Activated naive CD4-positive, alpha-beta T cell (primary cell): ENCODE measurements at places on chromosomes 2 and 18.

DNA sequence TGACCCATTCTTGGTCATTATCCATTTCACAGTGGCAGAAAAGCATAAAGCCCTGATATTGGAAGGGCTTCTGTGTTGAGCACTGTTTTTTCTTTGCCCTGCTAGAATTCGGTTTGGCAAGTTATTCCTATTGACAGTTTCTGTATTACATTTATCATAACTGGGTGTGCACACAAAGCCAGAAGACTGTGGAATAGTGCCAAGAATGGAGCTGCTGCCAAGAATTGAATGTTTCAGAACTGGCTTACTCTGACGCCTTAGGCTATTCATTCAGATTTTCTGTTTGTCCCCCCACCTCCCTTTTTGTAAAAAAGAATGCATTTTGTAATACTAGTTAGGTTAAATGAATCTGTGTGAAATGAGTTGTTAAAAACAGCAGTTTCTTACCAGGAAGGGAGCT lies 12.7 kb downstream of the KDM3A start:
- no peak for DNase-seq

- DNase-seq = no peak
These were observed 87.0 kb downstream of the SPHKAP start for GRCh38 chr2:228094377-228094921.

DNA sequence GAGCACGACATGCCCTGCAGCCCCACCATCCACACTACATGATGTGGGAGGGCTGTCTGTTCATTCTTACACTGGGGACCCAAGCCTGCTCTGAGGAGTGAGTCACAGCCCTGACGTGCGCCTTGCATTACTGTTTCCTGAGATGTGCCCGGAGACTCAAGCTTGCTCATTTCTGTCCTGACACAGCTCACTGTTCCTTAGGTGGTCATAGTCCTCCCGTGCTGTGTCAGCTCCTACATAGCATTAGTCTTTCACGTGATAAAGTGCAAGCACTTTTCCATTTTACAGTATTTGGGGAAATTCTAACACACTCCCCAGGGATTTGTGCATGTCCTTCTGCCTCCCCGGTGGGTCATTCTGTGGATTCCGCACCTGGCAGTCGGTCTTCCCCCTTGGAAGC lies 46.2 kb upstream of the TRIM43B start:
- DNase-seq = no peak

DNA sequence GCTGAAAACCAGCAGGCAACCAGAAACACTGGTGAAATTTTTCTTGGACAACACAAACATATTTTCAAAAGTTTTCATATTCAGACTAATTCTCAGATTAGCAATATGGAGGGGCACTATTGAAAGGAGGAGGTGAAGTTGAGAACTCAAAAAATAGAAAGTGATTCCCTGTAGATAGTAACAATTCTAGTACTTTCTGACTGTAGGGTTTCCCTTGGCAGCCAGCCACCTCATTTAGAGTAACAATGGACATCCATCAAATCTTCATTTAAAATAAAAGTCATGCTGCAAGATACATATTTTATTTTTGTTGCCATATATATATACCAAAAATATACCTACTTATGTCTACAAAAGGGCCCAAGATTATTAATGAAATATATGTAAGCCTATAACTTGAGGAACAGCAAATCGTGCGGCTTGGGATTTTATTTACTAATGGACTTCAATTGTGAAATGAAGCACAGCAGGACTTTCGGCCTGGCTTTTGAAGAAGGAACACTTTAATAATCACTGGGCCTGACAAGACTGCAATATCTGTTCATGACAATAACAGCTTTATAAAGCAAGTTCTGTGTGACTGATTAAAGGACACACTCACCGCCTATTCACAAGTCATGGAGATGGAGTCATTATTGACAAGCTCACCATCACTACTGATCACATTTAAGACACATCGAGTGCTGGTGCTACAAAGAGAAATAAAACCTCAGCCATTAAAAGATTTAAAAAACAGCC lies 6.8 kb upstream of the NR4A2 start:
- DNase-seq = no peak

- no peak for DNase-seq
These were observed 30.6 kb downstream of the PTGR3 start for GRCh38 chr18:75178376-75178775.

DNA sequence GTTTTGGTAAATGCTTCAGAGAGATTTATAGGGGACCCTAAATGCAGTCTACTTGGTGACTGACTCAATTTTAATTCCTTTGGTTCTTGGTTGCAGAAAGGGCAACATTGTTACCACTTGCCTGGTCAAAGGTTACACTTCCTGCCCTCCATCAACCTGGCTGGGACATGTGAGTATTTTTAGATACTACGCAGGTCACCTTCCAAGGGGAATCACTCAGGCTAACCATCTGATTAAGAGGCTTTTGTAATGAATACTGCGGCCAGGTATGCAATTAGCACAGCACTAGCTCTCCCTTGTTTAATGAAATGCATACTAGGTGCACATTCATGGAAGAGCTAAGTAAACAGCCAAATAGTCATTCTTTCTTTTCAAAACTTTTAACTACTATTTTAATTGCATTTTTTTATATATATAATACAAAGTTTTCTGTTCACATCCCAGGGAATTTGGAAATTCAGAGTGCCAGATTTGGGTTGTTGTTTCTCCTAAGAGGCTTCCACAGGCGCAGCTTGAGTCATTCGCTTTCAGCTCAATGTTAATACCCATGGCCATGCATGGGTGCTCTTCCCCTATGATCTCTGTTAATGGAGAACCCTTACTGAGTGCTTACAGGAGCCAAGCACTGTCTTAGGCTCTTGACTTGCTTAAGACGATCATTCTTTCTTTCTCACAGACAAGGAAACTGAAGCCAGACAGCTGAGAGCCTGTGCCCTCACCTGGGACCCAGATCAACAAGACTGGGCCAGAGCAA lies 152.2 kb downstream of the MTX2 start:
- DNase-seq = no peak
